ENCODE measurements at places on chromosomes 2 and 18.

DNA sequence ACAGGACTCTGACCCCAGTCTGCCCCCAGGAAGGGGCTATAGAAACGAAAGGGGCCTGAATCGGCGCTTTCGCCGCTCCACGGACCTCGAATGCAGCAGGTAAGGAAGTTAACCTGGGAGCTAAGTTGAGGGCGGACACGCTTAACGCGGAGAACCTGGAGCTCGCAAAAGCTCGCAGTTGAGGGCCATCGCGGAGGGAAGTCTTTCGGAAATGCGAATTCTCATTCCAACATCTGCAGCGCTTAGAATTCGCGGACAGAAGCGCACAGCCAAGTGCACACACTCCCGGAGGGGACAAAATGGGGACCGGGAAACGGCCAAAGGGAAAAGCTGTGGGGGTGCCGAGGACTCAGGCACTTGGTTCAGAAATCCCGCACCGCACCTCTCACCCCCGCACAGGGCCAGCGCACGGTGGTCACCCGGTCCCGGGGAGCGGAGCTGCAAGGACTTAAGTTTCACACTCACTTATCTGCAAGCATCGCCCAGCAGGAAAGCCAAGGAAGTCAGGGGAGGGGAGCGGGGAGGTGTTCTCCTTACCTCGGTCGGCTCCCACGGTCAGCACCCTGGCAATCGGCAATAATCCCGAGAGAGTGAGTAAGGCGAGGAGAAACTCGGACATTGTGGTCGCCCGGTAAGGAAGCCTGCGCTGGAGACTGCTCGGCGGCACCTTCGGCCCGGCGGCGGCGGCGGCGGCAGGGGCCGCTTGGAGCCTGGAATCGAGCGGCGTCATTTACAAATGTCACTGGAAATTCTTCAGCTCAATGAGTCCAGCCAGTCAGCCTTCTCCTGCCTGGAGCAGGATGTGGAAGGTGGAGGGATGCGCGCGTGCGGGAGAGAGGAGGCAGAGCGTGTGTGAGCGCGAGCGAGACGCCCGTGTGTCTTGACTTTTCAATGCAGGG is 456 bp downstream of the LRP1B start:
- no peak for DNase-seq

DNA sequence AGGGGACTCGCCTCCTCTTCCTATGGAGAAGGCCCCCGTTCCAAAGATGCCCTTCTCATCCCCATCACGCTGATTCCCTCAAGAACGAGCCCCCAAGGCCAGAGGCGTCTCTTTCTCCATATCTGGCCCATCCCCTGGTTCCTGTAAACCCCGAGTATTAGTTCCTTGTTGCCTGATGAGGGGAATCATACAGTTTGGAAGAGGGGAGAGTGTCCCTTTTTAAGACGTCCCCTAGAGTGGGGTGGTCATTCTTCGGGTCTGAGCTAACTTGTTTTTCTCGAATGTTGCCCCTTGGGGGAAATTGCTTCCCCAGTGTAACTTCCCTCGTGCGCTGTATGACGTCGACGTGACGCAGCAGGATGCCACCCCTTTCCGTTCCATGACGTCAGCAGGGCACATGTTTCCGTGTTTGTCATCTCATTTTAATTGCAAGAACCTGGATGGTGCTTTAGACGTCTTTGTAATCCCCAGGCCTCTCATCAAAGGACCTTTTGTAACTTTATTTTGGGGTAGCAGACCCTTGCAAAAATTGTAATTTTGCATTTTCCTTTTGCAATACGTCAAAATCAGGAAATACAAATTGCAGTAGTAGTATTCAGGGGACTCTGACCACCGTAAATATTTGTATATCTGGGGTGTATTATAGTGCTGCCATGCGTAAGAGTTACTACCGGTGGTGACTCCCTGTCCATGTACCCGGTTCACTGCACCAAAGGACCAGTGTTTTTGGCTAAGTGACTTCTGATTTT is 569 bp downstream of the BABAM2 start:
- peak; percentile 82 for DNase-seq

DNA sequence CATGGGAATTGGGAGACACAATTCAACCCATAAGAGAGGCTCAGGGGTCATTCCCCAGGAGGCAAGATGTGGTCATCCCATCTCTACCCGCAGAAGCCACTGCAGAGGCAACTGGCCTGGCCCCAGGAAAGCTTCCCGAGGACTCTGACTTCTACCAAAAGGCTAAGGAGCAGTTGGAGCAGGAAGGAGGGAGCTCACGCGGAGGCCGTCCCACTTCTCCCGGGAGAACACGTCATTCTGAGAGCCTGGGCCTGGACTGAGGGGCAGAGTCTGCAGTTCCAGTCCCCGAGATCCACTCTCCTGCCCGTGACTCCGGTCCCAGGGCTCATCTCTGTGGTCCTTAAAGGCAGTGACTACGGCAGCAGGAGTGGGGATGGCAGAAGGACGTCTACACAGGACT is 69.0 kb upstream of the TAF1B start:
- DNase-seq, result no peak

GRCh38 chr18:69399253-69399652 is 1.4 kb upstream of the DOK6 start:
- DNase-seq, result no peak

DNA sequence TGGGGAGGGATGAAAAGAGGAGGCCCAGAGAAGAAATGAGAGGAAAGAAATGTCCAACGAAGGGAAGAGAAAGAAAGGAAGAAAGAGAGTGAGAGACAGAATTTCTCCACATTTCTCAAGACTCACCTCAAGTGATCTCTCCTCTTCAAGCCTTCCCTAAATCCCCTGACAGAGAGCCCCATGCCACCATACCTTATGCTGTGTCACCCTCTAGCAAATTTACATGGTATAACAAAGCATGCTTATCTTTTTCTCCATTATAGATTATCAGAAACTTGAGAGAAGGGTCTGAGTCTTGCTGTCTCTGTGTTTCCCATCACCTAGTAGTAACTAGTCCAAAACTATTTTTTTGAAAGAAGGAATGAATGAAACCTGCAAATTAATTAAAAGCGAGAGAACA is 1208.4 kb downstream of the DPP10 start:
- no peak for DNase-seq

DNA sequence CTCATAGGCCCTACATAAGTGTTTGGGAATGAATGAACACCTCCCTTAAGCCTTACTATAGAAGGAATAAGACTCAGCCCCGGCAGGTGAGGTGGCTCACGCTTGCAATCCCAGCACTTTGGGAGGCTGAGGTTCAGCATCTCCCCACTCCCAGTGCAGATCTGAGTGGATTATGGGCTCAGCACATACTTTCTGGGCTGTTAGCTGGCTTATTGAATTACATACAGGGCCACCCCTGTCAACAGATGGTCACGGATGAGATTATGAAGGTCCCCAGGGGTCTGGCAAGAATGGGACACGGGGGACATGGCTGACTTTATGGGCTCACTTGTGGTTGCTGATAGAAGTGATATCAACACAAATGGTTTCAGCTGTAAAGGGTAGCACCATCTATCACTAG is 322.3 kb downstream of the TSN start:
- DNase-seq, result no peak

- no peak for DNase-seq
These were observed 301.1 kb upstream of the SMIM21 start for GRCh38 chr18:75728621-75729020.

DNA sequence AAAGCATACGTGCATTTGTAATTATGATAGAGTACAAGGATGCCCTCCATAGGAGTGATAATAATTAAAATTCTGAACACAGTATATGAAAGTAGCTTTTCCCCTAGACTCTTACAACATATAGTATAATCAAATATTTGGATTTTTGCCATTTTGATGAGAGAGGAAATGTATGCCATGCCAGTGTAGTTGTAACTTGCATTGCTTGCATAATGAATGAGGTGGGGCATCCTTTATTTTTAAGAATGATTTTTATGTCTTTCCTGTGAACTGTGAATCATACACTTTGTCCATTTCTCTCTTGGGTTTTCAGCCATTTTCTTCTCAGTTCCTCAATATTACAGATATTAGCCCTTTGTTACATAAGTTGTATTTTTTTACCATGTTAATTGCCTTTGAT is 197.5 kb downstream of the SCG2 start:
- DNase-seq, result no peak

GRCh38 chr2:51706220-51706619 is 674.3 kb upstream of the NRXN1 start:
- no peak for DNase-seq

GRCh38 chr2:110095994-110096633 is 19.5 kb downstream of the MALL start:
- DNase-seq, result no peak

DNA sequence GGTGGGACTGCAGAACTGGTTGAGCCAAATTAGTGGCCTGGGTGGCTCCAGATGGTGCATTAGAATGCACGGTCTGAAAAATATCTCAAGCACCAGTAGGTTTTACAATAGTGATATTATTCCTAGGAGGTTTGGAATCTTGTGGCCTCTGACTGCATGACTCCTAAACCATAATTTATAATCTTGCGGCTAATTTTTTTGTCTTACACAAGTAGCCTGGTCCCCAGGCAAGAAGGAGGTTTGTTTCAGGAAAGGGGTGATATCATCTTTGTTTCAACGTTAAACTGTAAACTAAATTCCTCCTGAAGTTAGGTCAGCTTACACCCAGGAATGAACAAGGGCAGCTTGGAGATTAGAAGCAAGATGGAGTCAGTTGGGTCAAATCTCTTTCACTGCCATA is 98.9 kb upstream of the ARL4C start:
- DNase-seq, result no peak

DNA sequence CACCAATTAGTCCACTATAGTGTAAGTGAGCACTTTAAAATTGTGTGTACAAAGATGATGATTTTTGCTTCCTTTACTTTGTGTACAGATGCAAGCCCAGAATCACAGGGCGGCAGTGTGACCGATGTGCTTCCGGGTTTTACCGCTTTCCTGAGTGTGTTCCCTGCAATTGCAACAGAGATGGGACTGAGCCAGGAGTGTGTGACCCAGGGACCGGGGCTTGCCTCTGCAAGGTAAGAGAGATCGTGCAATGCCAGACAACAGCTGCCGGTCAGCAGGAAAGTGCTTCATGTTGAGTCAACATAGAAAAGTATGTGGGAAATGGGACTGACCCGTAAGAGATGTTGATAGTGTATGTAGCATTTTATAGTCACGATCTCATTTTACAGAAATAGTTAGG is 156.8 kb upstream of the TTC39C start:
- DNase-seq, result no peak

DNA sequence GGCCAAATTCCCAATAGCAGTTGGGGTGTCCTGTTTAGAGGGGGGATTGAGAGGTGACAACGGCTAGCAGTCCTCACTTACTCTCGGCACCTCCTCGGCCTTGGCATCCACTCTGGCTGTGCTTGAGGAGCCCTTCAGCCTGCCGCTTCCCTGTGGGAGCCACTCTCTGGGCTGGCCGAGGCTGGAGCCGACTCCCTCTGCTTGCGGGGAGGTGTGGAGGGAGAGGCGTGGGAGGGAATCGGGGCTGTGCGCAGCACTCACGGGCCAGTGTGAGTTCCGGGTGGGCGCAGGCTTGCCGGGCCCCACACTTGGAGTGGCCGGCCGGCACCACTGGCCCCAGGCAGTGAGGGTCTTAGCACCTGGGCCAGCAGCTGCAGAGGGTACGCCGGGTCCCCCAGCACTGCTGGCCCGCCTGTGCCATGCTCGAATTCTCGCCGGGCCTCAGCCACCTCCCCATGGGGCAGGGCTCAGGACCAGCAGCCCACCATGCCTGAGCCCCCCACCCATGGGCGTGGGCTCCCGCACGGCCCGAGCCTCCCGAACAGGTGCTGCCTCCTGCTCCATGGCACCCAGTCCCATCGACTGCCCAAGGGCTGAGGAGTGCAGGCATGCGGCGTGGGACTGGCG is 705.9 kb upstream of the ZNF804A start:
- no peak for DNase-seq

GRCh38 chr2:29193681-29194080 is 78.5 kb downstream of the CLIP4 start:
- DNase-seq, result no peak

- DNase-seq, result no peak
These were observed 605.4 kb downstream of the BCL11A start for GRCh38 chr2:59947917-59948541.

DNA sequence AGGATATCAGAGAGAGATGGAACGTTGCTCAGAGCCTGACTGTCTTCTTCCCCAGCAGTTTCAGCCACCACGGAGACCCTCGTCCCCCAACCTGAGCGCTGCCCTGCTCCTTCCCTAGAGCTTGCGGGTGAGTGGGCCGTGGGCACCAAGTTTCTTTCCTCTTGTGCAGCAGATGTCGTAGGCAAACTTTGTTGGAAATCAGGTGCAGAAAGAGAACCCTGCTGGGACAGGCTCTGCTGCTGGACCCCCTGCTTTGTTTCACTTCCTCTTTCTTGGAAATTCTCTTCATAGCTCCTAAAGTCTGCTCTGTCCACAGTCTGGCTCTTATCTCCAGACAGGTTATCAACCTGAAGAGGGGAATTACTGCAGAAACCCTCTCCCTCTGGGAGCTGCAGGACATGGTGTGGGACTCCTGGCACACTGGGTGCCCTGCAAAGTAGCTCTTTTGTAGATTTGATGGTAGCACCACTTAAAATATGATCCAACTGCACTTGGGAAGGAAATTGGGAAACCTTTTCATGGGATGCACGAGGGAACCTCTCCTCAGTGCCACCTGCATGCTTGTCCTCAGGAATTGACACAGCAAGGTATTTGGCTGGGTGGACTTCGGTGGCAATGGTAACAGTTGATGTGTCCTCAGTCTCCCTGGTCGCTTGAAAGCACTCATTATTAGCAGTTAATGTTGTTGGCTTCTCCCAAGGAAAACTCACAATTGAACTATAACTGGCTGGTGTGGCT is 92.2 kb downstream of the ALPK2 start:
- no peak for DNase-seq

GRCh38 chr2:64609227-64609941 is 44.3 kb downstream of the SERTAD2 start:
- peak; percentile 43 for DNase-seq

Measured in CD4-positive, alpha-beta T cell treated with Interleukin-4 for 4 hours (primary cell).